NCI-H226 (cell line): ENCODE measurements at places on chromosomes 7 and 10.

DNA sequence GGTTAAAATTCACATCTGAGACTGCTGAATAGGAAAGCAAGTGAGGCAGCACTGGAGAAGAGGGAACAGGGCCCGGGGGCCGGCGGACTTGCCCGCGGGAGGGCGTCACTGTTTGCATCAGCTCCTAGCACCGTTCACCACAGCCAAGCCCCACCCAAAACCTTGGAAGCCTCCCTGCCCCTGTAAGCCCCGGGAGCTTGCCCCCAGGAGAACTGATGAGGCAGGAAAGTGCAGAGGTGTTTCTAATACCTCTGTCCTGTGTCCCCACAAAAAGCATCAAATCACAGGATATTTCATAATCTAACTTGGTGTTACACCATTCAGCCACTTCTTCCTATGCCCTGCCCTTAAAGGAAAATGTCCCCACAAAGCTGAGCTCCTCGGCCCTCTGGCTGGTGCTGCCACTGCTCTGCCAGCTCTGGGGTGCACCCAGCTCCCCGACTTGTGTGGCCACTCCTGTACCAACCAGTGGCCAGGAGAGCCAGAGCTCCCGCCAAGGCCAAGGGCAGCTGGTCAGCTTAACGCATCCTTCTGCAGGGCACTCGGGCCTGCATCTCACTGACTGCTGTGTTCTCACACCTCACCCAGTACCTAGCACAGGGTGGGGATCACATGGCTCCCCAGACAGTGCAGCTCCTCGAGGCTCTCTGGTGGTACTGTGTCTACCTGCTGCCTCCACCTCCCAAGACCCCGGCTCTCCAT, 47.3 kb upstream of the CNPY1 start:
- DNase-seq = no peak

- no peak for DNase-seq
These were observed 717.1 kb downstream of the GRID1 start for GRCh38 chr10:85649461-85649860.

GRCh38 chr7:91570560-91570959, 306.3 kb downstream of the FZD1 start:
- DNase-seq = no peak

- no peak for DNase-seq
These were observed 9.1 kb upstream of the IDI2 start for GRCh38 chr10:1034758-1035157.

DNA sequence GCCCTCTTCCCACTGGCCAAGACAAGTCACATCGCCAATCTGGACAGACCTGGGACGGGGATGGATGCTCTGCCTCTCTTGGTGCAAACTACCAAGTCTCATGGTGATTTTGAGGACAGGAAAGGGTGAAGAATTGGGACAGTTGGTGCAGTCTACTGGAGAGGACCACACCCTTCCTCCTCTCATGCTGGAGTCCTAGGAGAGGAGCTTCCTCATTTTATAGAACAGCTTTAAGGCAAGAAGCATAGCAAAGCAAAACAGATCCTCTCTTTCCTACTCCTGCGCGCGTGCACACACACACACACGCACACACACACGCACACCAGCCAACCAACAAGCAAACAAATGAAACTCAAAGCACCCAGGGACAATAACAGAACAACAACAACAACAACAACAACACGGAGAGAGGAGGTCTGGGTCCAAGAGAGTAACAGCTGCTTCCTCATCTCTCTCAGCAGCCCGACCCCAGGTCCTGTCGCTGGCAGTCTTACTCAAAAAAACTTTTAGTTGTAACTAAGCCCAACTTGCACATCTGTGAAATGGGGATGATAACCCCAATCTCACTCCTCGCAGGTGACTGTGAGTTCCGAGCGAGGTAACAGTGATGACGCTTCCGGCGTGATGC, 83.4 kb downstream of the TMEM178B start:
- DNase-seq = no peak

GRCh38 chr7:150325110-150325611, 1.8 kb upstream of the ACTR3C start:
- no peak for DNase-seq

- no peak for DNase-seq
These were observed 497.5 kb downstream of the PHTF2 start for GRCh38 chr7:78296046-78296597.

GRCh38 chr10:33930079-33930478, 595.6 kb upstream of the NRP1 start:
- no peak for DNase-seq

DNA sequence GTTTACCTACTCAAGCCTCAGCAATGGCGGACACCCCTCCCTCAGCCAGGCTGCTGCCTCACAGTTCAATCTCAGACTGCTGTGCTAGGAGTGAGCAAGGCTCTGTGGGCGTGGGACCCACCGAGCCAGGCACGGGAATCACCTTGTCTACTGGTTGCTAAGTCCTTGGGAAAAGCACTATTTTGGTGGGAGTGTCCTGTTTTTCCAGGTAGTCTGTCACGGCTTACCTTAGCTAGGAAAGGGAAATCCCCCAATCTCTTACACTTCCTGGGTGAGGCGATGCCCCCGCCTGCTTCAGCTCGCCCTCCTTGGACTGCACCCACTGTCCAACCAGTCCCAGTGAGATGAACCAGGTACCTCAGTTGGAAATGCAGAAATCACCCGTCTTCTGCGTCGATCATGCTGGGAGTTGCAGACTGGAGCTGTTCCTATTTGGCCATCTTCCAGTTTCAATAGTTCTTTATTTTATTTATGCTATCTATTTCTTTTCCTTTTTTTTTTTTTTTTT, at the start of gene HYAL4:
Gene HYAL4 (plus strand): TSS at position 458 of the 508 bp plus-strand sequence. CDS start 23,105 bp downstream, outside the sequence.
- no peak for DNase-seq

DNA sequence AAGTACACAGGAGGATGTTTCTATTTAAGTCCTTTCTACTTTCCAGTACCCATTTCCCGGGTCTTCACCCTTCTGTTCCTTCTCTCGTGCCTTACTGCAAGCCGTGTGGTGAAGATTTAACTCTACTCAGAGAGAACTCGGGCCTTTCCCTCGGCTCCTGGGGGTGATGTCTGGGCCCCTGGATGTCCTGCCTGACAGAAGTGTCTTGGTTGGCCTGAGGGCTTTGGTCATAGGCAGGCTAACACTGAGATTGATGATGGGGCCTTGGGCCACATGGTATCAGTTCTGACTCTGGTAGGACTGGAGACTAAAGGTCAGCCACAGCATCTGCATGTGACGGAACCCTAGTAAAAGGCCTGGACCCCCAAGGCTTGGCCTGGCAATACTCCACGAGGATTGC, 80.4 kb downstream of the CHST15 start:
- no peak for DNase-seq

- no peak for DNase-seq
These were observed 125.6 kb upstream of the HABP2 start for GRCh38 chr10:113427236-113427735.

DNA sequence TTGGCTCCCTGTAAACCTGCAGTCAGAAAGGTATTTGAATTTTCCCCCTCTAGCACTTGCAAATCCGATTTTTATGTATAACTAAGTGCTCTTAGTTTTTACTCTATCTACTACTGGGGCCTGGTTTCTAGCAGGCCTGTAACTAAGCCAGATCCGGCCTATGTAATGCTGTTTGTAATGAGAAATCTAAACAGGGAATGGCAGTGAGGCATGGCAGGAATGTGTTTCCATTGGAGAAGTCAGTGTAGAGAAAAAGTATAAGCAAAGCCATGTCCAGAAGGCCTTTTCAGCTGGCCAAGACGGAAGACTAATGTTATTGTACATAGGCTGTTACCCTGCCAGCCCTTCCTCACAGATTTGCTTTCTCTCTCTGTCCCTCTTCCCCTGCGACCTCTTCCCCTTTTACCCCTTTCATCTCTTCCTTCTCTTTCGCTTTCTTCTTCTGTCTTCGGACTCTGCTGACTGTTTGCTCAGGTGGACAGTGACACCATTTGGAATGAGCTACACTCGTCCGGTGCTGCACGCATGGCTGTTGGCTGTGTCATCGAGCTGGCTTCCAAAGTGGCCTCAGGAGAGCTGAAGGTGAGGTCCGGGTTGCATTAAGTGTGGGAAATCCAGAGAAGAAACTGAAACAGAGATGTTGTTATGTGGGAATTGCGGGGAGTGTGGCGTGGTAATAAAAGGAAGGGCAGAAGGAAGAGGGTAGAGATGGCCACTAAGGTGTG, 297.5 kb downstream of the HDAC9 start:
- DNase-seq = no peak

DNA sequence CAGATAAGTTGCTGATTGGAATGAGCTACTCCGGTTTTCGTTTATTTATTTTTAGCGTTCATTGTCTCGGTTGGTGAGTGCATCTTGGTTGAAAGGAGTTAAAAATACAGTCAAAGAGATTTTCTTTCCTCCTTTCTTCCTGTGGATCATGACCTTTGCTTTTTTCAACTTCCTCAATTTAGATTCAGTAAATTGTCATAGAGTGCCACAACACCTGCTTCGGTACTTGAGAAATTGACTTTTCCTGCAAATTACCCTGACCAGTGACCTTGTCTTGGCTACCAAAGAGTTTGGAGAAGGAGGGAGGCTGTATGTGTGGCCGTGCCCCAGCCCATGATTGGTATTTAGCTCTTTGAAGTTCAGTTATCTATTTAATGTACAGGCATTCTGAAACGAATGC, 128.7 kb downstream of the FAM204A start:
- DNase-seq = no peak

GRCh38 chr7:157396316-157397035, 59.7 kb downstream of the DNAJB6 start:
- no peak for DNase-seq

DNA sequence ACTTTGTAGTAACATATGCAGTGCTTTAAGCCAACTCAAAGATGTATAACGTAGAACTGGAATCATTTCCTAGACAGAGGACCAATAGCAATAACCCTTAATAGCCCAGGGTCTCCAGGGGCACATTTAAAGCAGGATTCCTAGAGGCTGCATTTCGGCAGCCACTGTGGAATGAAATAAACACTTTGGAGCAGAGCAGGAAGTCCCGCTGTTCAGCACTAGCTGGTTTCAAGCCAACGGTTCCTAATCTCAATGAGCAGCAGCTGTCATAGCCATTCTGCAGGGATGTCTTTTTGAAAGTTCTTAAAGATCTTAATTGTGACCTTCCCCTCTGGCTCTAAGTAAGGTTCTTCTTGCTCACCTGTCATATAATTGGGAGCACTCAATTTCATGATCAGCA, 18.4 kb upstream of the MACROH2A2 start:
- DNase-seq = no peak
